Left lobe of liver (tissue), 2 donors: ENCODE measurements at places on chromosomes 1 and 21.
A peak's percentile ranks its signal among the peaks of the same experiment; 100 is the strongest.

DNA sequence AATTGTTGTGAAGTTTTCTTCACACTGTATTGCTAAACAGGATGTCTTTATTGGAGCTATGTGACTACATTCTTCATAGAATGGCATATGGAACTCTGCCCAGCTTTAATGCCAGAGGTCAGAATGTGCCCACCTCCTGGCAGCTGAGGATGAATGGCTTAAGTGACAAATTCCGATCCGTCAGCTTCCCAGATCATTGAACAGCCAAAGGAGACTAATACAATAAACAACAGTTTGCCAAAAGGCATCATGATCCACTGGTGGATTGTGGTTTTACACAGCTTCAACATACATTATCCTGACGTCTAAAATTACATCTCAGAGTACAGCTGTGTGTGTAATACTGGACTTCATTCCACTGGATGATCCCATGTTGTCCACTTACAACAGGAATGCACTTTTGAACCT lies 68.7 kb upstream of the C1orf105 start:
- DNase-seq = no peak

DNA sequence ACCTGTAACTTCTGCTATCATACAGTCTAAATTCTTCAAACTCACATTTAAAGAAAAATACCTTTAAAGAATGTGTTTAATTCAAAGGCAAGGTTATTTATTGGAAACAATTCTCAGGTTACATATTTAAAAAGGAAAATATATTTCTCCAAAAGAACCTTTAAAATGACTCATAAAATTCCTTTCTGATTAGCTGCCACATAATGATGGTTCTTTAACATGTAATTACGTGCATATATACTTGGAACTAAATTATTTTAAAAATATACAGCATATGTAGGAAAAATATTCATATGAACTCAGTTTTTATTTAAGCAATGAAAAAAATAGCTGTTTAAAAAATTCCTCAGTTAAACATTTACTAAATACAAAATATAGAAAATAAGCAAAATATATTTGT lies 173.6 kb downstream of the COP1 start:
- DNase-seq = no peak

GRCh38 chr1:67578397-67579020 lies 106.5 kb upstream of the GADD45A start:
- DNase-seq = peak; percentile 86

- DNase-seq = peak; percentile 93
Observed at GRCh38 chr1:26799479-26800142, 11.9 kb downstream of the PIGV start.

DNA sequence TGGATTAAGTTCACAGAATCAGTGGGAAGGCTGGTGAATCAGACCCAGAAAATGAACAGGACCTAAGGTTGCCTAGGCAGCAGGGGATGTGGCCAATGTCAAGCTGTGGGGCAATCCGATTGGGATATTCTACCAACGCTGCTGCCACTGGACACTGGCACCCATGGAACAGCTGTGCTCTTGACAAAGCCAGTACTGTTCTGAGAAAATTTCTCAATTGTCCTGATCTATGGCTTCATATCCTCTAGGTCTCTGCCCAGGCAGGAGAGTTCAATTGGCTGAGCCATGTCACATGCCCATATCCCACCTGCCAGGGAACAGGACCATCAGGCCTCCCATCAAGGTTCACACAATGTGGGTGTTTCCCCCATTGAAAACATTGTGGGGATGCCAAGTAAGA lies 6.2 kb downstream of the TACSTD2 start:
- DNase-seq = no peak

GRCh38 chr1:67393737-67394136 lies 36.5 kb downstream of the SERBP1 start:
- DNase-seq = no peak

DNA sequence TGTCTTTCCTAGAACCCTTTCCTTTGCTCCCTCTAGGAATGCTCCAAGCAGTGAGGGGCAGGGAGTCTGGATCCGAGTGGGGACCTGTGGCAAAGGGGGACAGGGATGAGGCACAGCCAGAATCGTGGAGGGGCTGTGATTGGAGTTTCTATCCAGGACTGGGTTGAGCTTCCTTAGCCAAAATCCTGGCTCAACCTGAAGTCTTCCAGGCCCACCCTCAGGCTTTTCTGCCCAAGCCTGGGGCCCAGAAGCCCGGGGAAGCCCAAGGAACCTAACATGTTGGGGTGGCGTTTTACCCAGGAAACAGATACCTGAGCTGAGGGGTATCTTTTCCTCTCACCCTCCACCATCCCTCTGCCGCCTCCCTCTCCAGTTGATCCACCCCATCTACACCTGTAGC lies 5.4 kb downstream of the MYOG start:
- DNase-seq = no peak

DNA sequence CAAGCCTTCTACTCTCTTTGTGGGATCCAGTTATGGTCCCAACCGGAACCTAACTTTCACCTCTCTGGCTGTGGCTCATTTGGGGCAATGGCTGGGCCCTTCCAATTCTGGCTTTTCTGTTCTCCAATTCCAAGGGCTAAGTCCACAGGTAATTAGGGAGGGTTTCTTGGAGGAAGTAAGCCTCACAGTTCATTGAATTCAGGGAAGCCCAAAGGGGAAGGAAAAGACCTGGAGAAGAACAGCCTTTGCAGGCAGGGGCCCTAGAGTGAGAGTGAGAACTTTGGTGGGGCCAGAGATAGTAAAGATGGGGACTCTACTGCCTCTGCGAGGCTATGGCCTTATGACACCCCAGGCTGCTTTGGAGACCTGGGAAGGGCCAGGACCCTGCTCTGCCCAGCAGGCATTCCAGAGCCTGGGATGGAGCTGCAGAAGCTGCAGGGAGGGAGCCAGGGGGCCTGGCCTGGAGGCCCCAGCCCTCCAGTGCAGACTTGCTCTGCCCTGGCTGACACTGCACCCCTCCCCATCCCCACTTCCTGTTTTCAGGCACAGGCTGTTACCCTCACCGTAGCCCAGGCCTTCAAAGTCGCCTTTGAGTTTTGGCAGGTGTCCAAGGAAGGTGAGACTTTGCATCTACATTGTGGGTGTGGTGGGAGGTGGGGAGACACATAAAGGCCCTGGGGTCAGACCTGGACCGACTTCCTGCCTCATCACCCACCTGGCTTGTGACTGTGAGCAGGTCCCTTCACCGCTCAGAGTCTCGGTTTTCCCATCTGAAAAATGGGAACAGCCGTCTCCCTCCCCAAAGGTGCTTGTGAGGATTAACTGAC lies 18.9 kb downstream of the LDLRAP1 start:
- DNase-seq = no peak

DNA sequence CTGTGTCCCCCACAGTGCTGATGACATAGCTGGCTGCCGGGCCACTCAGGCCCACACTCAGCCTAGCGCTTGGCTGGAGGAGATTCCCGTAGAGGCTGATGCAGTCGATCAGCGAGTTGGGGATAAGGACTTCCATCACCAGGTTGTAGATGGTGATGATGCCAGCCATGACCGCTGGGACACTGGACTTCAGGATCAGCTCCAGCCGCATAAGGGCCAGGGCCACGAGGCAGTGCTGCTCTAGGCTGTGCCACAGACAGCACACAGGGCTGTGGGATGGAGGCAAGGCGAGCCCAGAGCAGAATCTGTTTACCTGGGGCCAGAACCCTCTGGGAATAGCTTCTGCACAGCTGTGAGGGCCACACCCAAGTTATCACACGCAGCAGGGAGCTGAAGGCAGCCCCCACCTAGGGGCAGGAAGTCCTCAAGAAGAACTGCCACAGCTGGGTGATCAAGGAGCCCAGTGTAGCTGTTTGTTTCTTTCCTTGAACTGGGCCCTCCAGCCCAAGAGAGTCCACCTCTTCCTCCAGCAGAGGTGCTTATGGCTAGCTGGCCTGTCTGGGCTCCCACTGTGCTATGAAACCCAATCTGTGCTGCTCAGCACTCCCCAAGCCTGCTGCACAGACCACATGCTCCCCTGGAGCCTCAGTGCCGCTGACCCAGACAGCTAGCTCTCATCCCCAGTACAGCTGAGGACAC lies 6.2 kb downstream of the SLC2A1 start:
- DNase-seq = no peak

DNA sequence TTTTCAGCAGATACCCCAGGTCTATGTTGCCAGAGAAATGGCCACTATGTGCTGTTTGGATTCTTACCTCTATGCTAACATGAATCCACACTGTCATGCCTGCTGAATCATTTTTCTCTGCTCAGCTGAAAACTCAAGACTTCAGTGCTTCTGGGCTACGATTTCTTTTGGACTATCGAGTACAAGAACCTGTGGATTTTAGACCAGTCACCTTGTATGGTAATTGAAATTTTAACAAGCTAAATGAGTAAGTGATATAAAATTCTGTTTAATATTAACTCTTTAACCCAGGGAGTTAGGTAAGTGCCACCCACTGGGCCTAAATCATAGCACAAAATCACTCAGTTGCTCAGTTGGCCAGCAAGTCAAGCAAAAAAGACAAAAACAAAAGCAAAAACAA lies 35.8 kb downstream of the LHX8 start:
- no peak for DNase-seq

- no peak for DNase-seq
Observed at GRCh38 chr1:116115476-116116439, 4.6 kb downstream of the MAB21L3 start.

DNA sequence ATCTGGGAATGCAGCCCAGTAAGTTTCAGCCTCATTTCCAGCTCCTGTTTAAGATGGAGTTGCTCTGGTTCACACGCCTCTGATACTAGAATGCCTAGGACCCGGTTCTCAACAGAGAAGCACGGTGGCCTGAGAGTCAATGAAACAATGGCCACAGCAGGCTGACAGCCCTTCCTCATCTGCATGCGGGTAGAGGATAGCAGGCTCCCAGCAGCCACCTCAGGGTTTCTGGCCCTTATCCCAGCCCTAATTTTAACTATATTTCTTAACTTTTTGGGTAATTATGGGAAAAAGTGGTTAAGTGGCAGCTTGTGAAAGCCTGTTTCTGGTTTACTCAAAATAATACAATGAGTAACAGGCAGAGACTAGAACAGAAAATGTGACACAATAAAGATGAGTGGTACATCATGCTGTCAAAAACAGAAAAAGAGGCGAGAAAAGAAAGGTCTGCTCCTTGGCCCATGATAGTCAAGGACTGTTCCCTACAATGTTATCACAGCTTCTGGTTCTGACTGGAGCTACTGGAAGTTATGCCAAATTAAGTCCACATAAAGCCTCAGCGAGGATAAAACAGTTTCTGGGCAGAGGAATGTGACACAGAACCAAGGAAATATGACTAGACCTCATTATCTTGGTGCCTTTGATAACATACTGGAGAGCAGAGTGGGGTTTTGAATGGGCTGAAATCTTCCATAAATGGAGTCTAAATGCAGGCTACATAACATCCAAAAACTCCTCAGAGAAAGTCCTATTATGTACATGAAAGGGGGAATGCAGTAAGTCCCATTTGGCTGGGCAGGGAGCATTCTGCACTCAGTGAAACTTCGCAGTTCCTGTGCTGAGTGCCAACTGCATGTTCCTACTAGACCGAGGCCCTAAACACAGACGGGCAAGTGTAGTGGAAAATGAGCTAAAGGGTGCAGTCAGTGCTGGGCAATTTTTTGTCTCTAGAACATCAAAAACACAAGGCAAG lies 92.1 kb downstream of the NIBAN1 start:
- DNase-seq = no peak
